ENCODE measurements at places on chromosomes 5 and 9.
A peak's percentile ranks its signal among the peaks of the same experiment; 100 is the strongest.

GRCh38 chr5:474840-475661 is 32.1 kb downstream of the EXOC3 start:
- DNase-seq: no peak

GRCh38 chr5:159951387-159951786 is 35.1 kb downstream of the ADRA1B start:
- DNase-seq: no peak

GRCh38 chr5:151499501-151500035 is 52.2 kb downstream of the SLC36A1 start:
- DNase-seq: no peak

DNA sequence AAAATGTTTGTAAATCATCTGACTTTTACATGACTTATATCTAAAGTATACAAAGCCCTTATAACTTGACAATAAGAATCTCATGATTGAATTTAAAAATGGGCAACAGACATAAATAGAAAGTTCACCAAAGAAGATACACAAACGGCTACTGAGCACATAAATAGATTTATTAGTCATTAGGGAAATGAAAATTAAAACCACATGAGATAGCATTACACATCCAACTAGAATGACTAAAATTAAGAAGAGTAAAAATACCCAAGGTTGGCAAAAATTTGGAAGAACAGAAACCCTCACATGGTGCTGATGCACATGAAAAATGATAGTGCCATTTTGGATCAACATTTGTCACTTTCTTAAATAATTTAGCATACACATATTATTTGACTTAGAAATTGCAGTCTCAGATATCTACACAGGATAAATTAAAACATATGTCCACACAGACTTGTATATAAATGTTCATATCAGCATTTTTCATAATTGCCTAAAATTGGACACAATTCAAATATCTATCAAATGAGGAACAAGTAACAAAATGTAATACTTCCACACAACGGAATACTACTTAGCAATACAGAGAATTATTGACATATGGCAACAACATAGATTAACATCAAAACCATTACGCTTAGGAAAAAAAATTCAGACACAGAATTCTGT is 359.1 kb upstream of the DAB2 start:
- no peak for DNase-seq

DNA sequence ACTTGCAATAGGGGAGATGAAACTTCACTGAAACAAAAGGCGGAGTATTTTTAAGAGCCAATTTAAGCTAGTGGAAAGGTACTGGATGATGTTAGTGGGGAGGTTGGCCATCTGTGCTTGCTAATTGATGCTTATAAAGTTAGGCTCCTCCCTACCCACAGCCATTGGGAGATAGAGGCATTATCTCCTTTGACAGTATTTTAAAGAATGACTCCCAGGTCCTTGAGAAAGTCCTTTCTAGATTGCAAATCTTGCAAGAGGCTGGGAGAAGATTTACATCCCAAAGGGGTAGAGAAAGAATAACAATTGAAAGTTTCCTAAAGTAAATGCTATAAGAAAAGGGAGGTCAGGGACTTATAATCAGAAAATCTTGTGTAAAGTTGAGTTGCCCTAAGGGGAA is 282.6 kb downstream of the BRINP1 start:
- DNase-seq: no peak

DNA sequence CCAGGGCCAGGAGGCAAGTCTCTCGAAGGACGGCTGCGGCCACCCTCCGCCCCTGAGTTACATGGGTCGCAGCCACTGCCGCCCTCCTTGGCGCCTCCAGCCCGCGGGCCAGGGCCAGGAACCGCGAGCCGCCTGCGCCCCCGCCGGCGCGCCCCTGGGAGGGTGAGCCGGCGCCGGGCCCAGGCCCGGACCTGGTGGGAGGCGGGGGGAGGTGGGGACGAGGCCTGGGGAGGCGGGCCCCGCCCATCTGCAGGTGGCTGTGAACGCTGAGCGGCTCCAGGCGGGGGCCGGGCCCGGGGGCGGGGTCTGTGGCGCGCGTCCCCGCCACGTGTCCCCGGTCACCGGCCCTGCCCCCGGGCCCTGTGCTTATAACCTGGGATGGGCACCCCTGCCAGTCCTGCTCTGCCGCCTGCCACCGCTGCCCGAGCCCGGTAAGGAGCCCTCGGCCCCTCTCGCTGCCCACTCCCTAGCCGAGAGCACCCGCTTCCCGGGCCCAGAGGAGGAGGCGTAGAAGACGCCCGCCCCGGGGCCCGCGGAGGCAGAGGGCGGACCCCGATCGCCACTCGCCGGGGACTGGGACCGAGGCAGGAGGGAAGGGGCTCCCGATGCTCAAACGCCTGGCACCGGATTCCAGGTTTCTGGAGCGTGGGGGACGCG is at the start of gene ASS1:
Gene ASS1, plus strand, starts transcription at position 397 of the 657 bp plus-strand sequence. CDS start 7,268 bp downstream, outside the sequence.
- DNase-seq: peak; percentile 43

GRCh38 chr5:115962565-115963402 is 509 bp downstream of the LVRN start:
- DNase-seq: no peak

GRCh38 chr9:88313364-88314220 is 74.7 kb upstream of the SPIN1 start:
- no peak for DNase-seq

GRCh38 chr5:85108471-85108870 is 723.8 kb upstream of the EDIL3 start:
- no peak for DNase-seq

GRCh38 chr9:78769690-78770089 is 472.8 kb downstream of the PSAT1 start:
- DNase-seq: no peak

GRCh38 chr5:68631884-68632283 is 416.3 kb downstream of the PIK3R1 start:
- no peak for DNase-seq

DNA sequence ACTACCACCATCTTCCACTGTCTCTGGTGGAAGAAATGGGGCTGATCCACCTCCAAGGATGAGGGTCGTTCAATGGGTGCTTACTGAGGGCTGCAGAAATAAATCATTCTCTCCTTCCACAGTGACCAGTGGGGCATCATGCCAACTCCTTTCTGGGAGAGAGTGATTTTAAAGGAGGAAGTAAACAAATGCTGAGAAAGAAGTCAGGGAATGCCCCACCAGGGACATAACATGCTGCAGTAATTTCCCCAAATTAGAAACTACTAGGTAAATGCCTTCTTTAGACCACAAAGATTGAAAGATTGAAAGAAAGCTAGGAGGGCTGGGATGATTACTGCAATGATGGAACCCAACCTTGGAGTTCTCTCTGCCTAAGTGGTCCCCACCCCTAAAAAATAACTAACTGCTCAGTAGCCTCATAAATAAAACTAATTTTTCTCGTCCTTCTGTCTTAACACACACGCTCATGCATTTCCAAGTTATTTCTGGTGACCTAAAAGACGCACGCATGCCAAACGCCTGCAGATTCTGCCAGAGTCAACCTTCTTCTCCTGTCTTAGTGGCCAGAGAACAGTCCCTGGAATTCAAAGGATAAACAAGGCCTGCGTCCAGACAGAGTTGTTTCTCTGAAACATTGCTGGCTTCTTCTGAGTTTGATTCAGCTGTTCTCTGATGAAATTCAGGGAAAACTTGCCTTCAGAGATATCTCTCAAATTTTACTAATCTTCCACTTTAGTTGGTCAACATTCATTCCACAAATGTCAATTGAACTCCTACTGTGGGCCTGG is 250.0 kb downstream of the NR3C1 start:
- no peak for DNase-seq

GRCh38 chr5:5602554-5602953 is 180.1 kb downstream of the ICE1 start:
- no peak for DNase-seq

- no peak for DNase-seq
These were observed 39.4 kb upstream of the CARTPT start for GRCh38 chr5:71679714-71680113.

GRCh38 chr9:113274474-113275156 is 757 bp downstream of the CDC26 start:
- peak; percentile 66 for DNase-seq

GRCh38 chr5:45101146-45101545 is 292.4 kb downstream of the MRPS30 start:
- no peak for DNase-seq

- DNase-seq: no peak
These were observed 216.7 kb downstream of the CCDC171 start for GRCh38 chr9:15769547-15769946.

- DNase-seq: no peak
These were observed 146.1 kb upstream of the RAI14 start for GRCh38 chr5:34510002-34510401.

DNA sequence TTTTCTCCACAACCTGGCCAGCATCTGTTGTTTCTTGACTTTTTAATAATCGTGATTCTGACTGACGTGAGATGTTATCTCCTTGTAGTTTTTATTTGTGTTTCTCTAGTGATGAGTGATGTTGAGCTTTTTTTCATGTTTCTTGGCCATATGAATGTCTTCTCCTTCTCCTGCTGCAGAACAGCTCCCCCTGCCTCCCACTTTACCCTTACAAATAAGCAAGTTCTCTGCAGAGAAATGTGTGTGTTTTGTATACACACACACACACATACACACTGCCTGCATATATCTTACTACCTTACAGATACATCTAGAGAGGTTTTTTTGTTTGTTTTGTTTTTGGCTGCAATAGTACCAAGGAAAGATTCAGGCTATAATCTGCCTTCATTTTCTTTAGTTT is 88.7 kb upstream of the PHF24 start:
- DNase-seq: no peak

- no peak for DNase-seq
These were observed 892.9 kb downstream of the NR2F1-AS1 start for GRCh38 chr5:92687821-92688722.

GRCh38 chr9:72984226-72984947 is 31.5 kb upstream of the ALDH1A1 start:
- DNase-seq: no peak

GRCh38 chr5:66353186-66353585 is 209.1 kb downstream of the SREK1 start:
- DNase-seq: no peak

GRCh38 chr5:140432916-140433315 is 31.3 kb downstream of the ANKHD1 start:
- DNase-seq: no peak

DNA sequence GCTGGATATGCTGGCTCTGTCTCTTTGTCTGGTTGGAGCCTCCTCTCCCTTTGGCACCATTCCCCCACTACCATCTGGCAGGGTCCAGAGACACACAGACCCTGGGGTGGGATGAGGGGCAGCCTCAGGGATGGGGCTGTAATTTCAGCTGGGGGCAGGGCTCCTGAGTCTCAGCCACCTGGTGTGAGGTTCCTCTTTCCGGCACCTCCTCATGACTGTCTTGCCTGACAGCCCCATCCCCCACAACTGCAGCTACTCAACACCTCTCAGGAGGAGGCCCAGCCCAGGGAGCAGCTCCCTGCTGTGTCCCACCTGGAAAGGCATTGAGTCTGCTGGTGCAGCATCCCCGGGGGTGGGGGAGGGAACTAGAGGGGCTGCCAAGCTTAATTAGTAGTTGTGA is 11.7 kb upstream of the RPS14 start:
- peak; percentile 26 for DNase-seq

DNA sequence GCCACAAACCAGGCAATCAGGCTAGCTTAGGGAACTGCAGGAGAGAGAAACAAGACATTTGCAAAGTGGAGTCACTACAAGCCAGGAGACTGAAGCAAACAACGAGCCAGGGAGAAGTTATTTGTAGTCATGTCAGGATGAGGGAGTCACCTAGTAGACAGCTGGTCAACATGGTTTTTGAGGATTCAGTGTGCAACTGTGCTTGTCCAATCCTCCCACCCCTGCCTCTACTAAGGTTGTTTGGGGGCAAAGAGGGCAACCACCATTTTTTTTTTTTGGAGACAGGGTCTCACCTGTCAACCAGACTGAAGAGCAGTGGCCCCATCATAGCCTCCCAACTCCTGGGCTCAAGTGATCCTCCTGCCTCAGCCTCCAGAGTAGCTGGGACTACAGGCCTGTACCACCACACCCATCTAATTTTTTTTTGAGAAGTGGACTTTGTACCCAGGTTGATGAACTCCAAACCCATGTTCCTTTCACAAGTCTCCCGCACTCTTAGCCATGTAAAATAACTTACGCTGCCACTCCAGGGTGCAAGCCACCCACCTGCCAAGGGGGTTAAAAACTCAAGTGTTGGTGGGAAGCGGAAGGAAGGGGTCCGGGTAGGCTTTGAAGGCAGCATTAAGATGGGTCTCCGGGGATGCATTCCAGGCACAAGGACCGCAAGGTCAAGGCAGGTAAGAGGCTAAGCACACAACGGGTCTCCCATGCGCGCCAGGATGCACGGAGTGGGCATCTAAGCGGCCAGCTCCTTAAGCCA is 995 bp downstream of the RPL35 start:
- no peak for DNase-seq

DNA sequence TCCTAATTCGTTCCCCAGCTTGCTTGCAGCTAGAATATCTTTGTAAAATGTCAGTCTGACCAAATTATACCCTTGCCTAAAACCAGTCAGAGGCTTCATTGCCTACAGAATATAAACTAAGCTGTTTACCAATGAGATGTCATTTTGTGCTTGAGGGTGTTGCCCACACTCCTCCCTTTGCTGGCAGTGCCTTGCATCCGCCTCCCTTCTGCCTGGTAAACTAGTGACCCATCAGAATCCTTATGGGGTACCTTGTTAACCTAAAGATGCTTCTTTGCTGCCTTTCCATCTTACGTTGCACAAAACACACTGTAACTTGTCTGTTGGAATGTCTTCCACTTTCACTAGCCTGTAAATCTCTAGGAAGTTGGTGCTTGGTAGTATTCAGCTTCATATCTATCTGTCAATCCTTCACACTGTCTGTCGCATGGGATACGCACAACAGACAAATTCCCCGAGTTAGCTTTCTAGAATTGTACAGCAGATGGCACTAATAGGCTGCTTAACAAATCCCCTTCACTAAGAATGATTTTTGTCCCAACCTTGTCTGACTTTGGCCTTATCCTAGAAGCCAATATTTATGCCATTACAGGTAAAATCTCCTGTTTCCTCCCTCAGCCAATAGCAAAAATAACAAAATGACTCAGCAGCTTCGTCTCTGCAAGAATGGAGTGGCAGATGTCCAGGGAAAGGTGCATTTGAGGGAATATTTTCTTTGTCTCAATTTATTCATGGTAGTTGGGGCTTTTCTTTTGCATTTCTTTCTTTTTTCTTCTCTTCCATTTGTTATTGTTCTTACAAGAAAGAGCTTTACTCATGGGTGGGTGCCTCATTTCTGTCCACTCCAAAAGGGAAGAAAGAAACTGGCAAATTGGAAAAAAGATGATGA is 3.0 kb downstream of the NUDT2 start:
- DNase-seq: peak; percentile 27

DNA sequence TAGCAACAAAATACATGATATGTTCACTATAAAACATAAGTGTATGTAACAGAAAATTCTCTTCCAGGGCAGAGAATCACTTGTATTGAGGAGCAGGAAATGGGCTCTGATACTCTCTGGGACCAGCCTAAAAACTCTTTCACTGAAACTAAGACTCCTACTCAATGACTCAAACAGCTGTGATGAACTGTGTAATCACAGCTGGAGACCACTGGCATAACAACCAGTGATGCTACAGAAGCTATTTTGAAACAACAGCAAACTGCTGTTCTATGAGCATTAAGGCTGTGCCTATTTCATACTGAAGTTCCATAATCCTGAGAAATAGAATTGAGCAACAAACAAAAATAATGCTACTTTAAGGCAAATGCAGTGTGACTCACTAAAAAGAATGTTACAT is 594.0 kb downstream of the HINT1 start:
- no peak for DNase-seq
